GM18507 (cell line): ENCODE measurements at places on chromosomes 12 and 14.

- DNase-seq = no peak
Observed at GRCh38 chr14:69274321-69274720, 14.4 kb downstream of the GALNT16 start.

- DNase-seq = no peak
Observed at GRCh38 chr14:96626121-96626768, 124.1 kb downstream of the PAPOLA start.

- DNase-seq = no peak
Observed at GRCh38 chr14:70212752-70213151, 24.0 kb upstream of the SLC8A3 start.

GRCh38 chr12:124457287-124458219 lies 109.9 kb downstream of the NCOR2 start:
- no peak for DNase-seq

GRCh38 chr12:114976372-114976771 lies 292.4 kb upstream of the TBX3 start:
- DNase-seq = no peak

DNA sequence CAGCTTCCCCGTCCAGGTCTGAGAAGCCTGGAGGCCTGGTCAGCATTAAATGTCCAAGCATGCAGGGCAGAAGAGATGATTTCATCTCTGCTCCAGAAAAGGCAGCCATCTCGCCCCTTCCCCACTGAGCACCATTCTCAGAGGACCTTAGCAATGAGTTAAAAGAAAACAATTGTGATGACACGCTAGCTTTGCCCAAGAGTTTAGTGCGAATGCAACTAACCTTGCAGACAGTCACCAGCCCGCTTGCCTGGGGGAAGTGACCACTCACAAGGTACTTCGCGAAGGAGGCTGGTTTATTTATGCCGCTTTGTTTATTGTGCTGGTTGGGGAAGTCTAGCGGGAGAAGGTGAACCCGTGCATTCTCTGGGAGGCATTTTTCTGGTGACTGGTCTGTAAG lies 170.7 kb downstream of the RBM19 start:
- no peak for DNase-seq
